ENCODE measurements at places on chromosomes 4 and X. TPM values are rescaled to one million over a fixed set of nuclear protein-coding genes. Genes with fewer than 3 reads are reported as not detected.

The TREX2 gene
- total RNA-seq = 0.25 TPM

The MOSPD2 gene
- 11.1 TPM for total RNA-seq

The TAPT1 gene
- total RNA-seq = 80.4 TPM

The COX7B2 gene
- not detected for total RNA-seq

The MAGEA1 gene
- total RNA-seq = not detected

All from temporal lobe (tissue), 4 donors.